Lung microvascular endothelial cell (primary cell): ENCODE measurements at places on chromosomes 13 and 19. TPM values are rescaled to one million over a fixed set of nuclear protein-coding genes. Genes with fewer than 3 reads are reported as not detected.

The NKPD1 gene
- total RNA-seq: 0.20 and 0.22 TPM in 2 replicates

DNA sequence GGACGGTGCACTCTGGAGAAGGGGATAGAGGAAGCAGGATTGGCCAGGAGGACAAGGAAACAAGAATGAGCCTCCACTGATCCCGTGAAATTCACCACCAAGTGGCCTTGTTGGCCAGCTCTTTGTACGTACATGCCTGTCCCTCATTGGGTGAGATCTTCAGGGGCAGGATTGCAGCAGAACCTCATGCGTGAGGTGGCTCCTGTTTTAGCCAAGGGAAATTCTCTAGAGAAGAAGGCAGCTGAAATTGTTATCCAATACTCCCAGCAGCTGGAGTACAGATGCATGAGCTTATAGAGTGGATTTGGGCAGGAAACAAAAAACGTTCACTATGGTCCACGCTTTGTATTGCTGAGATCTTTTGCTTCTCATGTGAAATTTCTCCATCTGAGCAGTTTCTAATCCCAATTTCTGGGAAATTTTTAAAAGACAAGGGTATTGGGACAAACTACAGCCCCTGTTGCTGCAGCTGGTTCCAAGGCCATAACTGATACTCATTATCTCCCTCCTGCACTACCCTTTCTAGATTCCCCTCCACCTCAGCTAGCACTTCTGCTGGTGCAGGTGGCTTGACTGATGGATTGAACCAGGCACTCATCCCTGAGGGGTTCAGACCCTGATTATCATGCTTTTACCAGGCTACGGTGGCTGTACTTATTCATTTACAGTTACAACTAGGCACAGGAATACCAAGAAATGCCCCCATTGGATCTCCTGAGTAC lies 3.9 kb upstream of the RNF6 start:
- no peak for DNase-seq

DNA sequence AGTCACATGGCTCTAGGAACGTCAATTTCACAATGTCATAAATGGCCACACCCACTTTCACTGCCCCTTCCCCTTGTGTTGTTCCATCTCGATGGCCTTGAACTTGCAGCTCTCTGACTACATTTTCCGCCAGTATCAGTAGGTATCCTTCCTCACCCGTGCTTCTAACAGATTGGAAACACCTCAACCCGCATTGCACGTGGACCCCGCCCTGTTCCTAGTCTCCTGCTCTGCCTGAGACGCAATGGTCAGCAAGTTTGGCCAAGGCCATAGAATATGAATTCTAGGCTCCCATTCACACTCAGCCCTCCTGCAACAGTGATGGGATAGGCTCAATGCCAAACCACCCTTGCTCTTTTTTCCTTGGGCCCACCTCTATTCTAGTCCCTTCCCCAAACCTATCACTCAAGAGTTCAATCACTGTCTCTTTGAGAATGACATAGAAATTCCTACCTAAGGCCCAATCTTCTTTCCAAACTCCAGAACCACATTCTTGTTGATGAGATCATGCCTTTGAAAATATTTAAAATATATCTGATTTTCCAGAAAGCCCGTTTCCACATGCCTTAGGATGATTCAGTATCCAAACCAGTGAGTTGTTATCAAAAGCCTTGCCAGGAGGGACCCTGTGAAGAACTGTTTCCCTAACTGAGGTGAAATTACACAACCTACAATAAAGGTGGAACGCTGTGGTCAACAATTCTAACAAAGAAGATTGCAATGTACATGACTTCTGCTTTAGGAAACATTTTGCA lies 334.6 kb downstream of the MYO16 start:
- no peak for DNase-seq

- DNase-seq: no peak
Observed at GRCh38 chr13:97386801-97387484, 47.0 kb upstream of the RAP2A start.

The ZNF234 gene
- total RNA-seq: 5.0 and 9.7 TPM in 2 replicates

GRCh38 chr19:52599241-52599640 lies 29.2 kb downstream of the ZNF701 start:
- no peak for DNase-seq
